AG04450 (cell line): ENCODE measurements at places on chromosomes 2 and 18.

DNA sequence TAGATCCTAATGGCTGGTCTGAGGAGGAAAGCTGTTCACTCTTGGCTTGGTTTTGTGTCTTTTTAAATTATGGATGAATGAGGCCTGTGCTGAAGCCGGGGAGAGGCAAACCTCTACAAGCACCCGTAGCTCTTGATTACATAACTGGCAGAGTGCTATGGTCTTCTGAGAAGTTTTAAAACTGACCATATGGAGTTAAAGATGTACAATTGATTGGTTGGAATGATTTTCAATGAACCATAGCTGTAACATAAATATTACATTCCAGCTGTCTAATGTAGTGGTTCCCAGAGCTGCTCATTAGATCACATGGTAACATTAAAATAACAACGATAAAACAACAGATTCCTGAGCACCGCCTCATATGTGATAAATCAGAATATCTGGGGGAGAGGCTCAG lies 71.1 kb upstream of the MAP4K3 start:
- peak; percentile 61 for DNase-seq

- no peak for DNase-seq
Observed at GRCh38 chr2:96205888-96206287, 2.7 kb downstream of the STARD7 start.

- DNase-seq, result no peak
Observed at GRCh38 chr2:146123714-146124113, 1603.8 kb upstream of the ZEB2 start.

DNA sequence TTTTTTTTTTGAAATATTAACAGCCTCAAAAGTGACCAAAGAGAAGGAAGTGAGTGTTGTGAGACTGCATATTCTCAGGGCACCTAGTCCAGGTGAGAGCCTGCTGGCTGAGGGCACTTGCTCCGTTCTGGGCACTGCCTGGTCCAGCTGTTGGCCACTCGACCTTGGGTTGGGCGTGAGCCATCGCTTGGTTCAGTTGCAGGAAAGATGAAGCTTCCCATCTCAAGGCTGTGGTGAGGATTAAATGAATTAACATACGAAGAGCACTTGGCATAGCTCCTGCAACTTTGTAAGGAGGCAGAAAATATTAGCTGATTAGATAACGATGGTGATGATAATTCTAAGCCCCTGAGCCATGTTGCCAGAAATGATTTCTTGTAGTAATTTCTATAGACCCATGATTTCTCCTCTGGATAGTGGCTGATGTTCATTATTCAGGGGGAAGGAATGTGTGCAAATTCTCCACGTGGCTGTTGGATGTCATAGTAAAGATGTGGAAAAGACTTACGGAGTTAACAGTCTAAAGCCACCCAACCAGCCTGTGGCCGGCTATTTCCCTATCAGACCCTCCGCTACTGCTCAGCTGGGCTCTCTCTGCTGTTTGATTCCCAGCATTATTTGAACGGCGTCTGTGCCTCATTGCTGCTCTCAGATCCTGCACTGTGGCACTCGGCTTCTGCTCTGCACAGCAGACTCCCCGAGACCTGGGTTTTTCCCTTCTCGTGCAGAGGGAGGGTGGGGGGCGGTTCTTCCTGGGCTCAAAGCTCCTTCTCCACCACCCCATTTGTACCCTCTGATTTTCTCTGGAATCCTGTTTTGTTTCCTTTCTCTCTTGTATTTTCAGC lies 221.1 kb downstream of the GALR1 start:
- no peak for DNase-seq

DNA sequence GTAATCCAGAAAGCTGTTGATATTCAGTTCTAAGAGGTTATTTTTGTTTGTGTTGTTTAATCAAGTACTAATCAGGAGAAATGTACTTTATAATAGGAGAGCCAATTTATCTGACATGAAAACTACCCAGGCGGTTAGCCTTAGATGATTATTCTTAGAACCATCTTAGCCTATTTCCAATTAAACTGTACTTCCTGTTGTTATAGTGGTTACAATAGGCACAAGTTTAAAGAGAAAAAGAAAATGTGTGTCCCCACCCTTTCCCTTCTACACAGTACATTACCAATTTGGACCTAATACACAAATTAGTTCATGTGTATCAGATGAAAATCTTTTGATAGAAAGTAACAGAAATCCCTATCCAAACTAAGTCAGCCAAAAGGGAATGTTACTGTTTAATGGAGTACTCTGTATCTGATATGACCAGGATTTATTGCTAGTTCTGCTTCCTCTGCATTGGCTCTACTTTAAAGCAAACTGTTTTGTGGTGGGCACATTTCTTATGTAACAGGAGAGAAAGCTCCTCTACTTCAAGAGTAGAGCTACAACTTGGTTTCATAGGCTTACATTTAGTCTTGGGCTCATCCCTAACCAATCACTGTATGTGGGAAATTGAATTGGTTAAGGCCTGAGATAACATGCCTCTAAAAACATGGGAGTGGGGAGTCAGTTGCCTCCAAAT lies 217.9 kb downstream of the UBE2E3 start:
- DNase-seq, result no peak

- DNase-seq, result peak; percentile 82
Observed at GRCh38 chr2:28610583-28611201, 114.8 kb downstream of the PLB1 start.

DNA sequence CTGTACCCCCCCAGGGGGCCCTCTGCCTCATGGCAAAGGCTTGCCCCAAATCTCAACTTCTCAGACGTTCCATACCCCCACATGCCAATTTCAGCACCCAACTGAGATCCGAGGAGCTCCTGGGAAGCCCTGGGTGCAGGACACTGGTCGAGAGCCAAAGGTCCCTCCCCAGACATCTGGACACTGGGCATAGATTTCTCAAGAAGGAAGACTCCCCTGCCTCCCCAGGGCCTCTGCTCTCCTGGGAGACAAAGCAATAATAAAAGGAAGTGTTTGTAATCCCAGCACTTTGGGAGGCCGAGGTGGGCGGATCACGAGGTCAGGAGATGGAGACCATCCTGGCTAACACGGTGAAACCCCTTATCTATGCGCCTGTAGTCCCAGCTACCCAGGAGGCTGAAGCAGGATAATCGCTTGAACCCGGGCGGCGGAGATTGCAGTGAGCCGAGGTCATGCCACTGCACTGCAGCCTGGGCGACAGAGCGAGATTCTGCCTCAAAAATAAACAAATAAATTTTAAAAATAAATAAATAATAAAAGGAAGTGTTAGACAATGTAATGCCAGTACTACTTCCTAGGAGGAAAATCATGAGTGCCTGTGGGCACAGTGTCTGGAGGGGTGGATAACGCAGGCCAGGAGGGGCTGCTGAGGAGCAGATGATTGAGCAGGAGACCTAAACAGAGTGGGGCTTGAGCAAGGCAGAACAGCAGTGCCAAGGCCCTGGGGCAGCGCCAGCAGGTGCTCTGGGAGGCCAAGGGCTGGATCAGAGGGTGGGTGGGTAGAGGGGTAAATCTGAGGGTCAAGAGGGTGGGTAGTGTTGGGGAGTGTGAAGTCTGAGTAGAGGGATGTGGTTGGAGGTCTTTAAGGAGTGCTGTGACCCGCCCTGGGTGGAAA lies 4.0 kb downstream of the ALPP start:
- no peak for DNase-seq

DNA sequence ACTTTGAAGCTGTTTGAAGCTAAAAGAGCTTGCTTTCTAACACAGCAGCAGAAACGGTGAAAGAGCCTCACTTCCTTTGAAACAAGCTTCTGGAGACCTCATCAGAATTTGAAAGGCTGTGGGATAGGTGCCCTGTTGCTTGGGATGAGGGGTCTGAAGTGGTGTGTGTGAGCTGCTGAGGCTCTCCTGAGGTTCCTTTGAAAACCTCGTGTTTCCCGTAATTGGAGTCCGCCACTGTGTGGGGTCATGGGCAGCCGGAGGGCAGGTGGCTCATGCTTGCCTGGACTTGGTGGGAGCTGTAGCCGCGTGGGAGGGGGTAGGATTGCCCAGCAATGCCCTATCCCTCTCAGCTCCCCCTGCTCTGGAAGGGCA lies 34.4 kb downstream of the CABLES1 start:
- DNase-seq, result no peak

DNA sequence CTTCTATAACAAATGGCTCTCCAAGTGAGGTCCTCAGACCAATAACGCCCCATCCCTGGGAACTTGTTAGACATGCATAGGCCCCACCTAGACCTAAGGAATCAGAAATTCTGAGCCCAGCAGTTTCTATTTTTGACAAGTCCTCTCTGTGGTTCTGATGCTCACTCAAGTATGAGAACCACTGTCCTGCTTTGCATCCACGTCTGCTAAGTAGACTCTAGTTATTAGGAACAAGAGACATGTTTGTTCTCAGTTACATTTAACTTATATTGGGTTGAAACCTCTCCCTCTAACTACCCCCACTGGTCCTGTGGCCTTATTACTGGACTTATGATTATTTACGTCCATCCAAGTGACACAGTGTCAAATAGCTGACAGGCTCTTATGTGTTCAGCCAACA lies 70.3 kb downstream of the TMEM17 start:
- no peak for DNase-seq
